Iris pigment epithelial cell (primary cell): ENCODE measurements at places on chromosomes 1 and 21.
A peak's percentile ranks its signal among the peaks of the same experiment; 100 is the strongest.

DNA sequence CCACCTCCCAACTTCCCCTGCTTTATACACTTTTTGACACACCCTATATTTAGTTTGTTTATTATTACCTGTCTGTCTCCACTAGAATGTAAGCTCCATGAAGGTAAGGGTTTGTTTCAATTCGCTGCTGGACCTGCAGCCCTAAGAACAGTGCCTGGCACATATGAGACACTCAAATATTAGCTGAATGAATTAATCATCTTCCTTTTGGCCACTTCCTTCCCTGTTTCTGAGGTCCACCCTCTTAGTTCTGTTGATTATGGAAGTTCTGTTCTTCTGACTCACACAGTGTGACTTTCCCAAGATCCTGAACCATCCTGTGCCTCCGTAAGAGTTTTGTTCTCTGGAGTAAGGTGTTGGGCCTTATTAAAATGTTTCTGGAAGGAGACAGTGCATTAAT is 40.4 kb upstream of the GJA5 start:
- no peak for DNase-seq

- DNase-seq: peak; percentile 77
Measured at GRCh38 chr1:78274814-78275213, 216.0 kb upstream of the PTGFR start.

GRCh38 chr1:89994231-89994804 is 592 bp upstream of the ZNF326 start:
- DNase-seq: no peak

DNA sequence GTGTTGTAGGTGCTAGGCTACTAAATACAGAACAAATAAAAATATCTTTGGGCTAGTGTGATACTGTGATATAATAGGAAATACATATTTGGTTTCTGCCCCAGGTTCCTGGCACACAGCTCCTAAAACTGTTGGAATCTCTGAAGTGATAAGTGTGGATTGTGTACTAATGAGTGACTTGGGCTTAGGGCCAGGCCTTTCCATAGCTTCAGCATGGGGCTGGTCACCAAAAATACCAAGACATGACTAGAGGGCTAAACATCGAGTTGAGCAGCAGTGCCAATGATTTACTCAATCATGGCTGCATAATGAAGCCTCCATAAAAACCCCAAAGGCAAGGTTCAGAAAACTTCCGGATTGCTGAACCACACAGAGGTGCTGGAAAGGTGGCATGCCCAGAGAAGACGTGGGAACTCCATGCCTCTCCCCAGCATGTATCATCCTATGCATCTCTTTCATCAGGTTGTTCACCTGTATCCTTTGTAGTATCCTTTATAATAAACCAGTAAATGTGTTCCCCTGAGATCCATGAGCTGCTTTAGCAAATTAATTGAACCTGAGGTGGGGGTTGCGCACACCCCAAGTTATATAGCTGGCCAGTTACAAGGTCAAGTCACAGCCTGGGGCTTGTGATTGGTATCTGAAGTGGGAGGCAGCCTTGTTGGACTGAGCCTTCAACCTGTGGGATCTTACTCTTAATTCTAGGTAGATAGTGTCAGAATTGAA is 51.6 kb downstream of the ZMYM4 start:
- peak; percentile 29 for DNase-seq

GRCh38 chr21:34072145-34073031 is 990 bp upstream of the MRPS6 start:
- DNase-seq: no peak

DNA sequence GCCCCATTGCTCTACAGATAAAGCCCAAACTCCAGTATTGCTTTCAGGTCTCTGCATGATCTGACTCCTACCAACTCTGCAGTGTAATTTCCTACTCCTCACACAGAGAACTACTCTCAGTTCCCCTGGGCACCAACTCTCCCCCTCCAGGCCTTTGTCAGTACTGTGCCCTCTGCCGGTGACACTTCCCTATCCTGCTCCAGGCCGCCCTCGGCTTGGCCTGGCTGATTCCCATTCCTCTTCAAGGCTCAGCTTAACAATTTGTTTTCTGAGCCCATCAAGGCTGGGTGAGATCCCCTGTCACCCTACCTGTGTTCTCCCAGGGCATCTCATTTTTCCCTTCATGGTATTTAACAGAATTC is 2.6 kb downstream of the SLAMF8 start:
- DNase-seq: no peak

DNA sequence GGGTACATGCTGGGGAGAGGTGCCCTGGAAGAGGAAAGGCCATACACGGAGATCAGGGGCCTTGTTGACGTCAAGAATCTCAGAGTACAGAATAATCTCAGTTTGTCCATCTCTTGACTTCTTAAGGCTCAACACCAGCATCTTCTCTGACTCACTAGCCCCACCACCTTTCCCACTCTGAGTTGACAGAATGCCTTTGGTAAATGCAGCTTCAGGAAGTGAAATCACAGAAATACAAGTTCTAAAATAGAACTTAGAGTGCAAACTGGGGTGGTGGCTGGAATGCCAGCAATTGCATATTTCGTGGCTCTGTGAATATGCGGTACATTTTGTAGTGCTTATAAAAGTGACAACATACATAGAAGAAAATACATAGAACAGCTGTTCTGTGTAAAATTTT is 1.6 kb downstream of the COG2 start:
- peak; percentile 84 for DNase-seq
